ENCODE measurements at places on chromosomes 11 and 22. TPM values are rescaled to one million over a fixed set of nuclear protein-coding genes. Genes with fewer than 3 reads are reported as not detected.

The OR10W1 gene
- polyA plus RNA-seq, result not detected

The GRIA4 gene
- not detected for polyA plus RNA-seq

The FXYD6 gene
- not detected for polyA plus RNA-seq

The LIN7C gene
- 17.8 TPM for polyA plus RNA-seq

DNA sequence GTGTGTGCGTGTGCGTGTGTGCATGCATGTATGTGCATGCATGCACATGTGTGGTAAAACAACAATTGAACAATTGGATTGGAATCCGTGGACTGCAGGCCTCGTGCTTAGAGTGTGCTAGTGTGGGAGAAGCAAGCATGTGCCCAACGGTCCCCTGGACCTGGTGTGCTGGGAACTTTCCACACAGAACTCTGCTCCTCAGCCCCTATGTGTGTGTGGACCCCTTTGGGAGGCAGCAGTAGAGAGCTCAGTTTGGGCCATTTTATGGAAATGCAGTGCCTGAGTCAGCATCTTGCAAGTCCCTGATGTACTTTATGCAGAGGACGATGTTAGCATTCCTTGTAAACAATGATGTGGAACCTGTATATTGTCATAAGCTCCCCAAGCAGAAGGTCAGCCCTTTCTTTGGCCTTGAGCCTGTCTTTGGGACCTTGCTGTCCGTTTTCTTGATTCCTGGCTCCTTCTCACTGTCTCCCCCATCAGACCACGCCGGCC, 167.3 kb downstream of the TBC1D22A start:
- H3K27ac ChIP-seq, result no peak overlapping the region
- no peak for DNase-seq
- H3K4me1 ChIP-seq, result no peaks in the 10 kb centered on the region
- H3K27me3 ChIP-seq, result no peaks in the 10 kb centered on the region

DNA sequence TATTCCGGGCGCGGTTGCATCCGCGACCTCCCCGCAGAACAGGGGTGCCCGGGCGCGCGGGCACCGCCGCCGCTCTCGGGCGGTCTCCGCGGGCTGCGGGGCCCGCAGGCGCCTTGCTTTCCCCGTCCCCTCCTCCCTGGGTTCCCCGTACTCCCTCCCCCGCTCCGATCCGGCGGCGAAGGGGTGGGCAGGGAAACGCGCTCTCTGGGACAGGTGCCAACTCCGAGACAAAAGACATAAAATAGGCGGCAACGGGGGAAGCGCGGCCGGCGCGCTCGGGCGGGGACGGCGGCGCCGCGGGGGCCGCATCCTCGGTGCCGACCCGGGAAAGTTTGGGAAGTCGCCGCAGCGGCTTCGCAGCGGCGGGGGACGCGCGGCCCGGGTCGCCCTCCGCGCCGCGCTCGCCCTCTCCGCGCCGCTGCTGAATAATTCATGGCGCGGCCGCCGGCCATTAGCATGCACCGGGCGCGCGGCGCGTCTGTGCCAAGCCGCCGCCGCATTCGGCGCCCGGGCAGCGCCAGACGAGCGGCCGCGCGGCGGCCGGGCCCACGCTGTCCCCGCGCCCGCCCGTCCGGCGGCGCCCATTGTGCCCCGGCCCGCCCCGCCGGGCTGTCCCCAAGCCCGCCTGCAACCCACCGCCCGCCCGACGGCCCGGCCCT, 78.7 kb upstream of the PPARA start:
- DNase-seq, result peak; percentile 48
- peak overlapping the region; percentile 31 for H3K27ac ChIP-seq
- H3K4me1 ChIP-seq, result peaks cover 56% of the 10 kb centered on the region
- peak overlapping the region; percentile 66 for H3K4me3 ChIP-seq
- H3K36me3 ChIP-seq, result no peaks in the 10 kb centered on the region

GRCh38 chr22:26479792-26480610, 3.6 kb downstream of the HPS4 start:
- no peak for DNase-seq
- H3K27me3 ChIP-seq, result no peaks in the 10 kb centered on the region
- no peak overlapping the region for H3K27ac ChIP-seq
- peaks cover 13% of the 10 kb centered on the region for H3K36me3 ChIP-seq
- peaks cover 58% of the 10 kb centered on the region for H3K4me1 ChIP-seq

DNA sequence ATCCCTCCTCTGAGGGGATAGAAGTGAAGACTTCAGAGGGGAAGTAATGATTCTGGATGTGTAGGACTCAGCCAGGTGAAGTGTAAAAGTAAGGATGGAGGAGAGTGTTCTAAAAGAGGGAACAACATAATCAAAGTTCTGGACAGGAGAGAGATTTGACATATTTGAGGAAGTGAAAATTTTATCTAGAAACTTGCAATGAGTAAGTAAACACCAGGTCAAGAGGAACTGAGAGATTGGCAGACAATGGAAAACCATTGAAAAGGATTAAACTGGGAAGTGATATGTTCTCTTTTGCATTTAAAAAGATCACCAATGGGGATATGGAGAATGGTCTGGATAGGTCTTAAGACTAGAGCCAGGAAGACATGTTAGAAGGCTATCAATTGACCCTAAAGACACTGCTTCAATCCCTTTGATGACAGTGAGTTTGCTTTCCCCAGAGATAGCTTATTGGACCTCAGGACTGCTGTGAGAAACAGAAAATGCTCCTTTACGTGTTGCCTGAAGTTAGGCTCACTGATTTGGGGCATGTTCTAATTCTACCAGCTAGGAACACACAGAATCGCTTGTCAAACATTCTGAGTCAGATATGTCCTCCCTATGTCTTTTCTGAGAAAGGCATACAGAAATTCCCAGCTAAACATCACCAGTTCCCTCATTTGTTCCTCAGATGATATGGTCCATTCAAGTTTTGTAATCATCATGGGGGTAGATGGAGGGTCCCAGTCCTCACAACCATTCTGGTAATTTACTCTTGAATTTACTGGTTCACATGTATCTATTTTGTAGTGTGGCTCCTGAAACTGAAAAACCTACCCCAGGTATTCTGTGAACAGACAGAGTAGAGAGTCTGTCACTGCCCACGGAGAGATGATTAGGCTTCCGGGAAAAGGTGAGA, 144.9 kb downstream of the MAML2 start:
- no peaks in the 10 kb centered on the region for H3K27me3 ChIP-seq
- no peaks in the 10 kb centered on the region for H3K36me3 ChIP-seq
- peaks cover 71% of the 10 kb centered on the region for H3K4me1 ChIP-seq
- H3K4me3 ChIP-seq, result no peak overlapping the region
- DNase-seq, result no peak

DNA sequence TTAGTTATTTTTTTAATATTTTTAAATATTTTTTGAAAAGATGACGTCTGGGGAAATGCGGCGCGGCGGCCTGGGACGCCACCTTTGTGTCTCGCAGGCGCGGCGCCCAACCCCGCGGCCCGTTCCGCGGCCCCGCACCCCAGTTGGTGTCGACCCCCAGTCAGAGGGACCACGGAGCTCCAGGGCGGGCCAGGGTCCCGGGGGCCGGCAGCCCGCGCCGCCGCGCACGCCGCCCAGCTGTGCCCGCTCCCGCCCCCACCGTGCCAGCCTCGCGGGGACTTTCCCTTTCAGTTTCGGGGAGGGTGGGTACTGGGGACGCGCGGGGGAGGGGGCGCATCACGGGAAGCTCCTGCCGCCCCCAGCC, 1.6 kb downstream of the CCND1 start:
- H3K4me3 ChIP-seq, result peak overlapping the region; percentile 64
- no peak overlapping the region for H3K27ac ChIP-seq
- peaks cover 45% of the 10 kb centered on the region for H3K4me1 ChIP-seq
- H3K36me3 ChIP-seq, result no peaks in the 10 kb centered on the region
- H3K27me3 ChIP-seq, result peaks cover 27% of the 10 kb centered on the region

- no peaks in the 10 kb centered on the region for H3K27me3 ChIP-seq
- H3K4me3 ChIP-seq, result no peak overlapping the region
- no peaks in the 10 kb centered on the region for H3K4me1 ChIP-seq
- H3K36me3 ChIP-seq, result no peaks in the 10 kb centered on the region
These were observed 415.9 kb downstream of the METTL15 start for GRCh38 chr11:28524098-28524497.

GRCh38 chr11:32052215-32052614, 38.7 kb upstream of the RCN1 start:
- DNase-seq, result peak; percentile 48
- no peaks in the 10 kb centered on the region for H3K36me3 ChIP-seq
- no peaks in the 10 kb centered on the region for H3K4me1 ChIP-seq
- H3K4me3 ChIP-seq, result no peak overlapping the region
- H3K27ac ChIP-seq, result no peak overlapping the region
